ENCODE measurements at places on chromosomes 2 and 18.

- DNase-seq, result no peak
These were observed 22.1 kb downstream of the CIB4 start for GRCh38 chr2:26619096-26619495.

- no peak for DNase-seq
These were observed 134.3 kb upstream of the DSEL start for GRCh38 chr18:67650686-67651385.

GRCh38 chr2:216588861-216589710 is 44.1 kb upstream of the IGFBP2 start:
- no peak for DNase-seq

DNA sequence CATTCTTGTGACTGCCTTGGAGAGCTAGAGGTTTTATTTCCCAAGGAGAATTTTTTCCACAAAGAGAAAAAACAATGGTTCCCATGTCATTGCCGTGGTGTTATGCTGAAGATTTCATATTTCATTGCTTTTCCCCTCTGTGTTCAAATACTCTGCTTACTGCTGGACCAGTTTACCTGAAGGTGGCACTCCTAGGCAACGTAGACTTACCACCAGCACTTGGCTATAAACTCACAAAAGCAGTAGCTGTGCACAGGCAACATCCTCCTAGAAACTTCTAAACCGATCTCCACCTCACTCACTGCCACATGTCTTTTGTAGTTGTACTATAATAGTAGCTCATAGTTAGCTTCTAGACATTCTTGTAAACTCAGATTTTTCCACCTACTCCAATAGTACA is 1319.7 kb upstream of the CRIM1 start:
- DNase-seq, result no peak

GRCh38 chr2:158513841-158514240 is 57.1 kb downstream of the PKP4 start:
- no peak for DNase-seq

GRCh38 chr2:231665245-231666170 is 42.8 kb upstream of the PTMA start:
- DNase-seq, result no peak

DNA sequence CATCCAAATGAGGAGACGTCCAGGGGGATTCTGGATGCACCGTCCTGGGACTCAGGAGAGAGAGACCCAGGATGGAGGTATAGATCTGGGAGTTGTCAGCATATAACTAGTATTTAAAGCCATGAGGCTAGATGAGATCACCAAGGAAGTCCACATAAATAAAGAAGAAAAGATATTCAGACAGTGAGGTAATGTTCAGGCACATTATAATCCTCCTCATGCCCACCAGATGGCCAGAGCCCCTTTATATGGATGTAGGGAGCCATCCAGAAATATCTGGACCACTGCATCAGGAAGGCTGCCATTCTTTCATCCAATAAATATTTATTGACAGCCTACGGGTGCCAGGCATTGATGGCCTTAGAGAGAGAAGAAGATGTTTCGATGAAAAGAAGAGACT is 21.2 kb upstream of the NCKAP5 start:
- no peak for DNase-seq

DNA sequence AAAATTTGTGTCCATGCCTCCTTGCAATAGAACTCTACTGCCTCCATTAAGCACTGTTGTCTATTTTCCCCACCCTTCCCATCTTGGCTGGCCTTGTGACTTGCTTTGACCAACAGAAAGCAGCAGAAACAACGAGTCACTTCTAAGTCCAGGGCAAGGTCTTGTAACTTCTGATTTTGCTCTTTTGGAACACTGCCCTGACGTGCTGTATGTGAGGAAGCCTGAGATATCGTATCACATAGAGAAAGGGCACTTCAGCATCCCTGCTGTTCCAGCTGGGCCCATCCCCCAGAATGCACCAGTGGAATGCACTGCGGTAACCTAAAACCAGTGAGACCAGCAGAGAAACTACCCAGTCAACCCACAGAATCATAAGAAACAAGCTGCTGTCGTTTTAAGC is 28.1 kb downstream of the NCKAP1 start:
- no peak for DNase-seq

DNA sequence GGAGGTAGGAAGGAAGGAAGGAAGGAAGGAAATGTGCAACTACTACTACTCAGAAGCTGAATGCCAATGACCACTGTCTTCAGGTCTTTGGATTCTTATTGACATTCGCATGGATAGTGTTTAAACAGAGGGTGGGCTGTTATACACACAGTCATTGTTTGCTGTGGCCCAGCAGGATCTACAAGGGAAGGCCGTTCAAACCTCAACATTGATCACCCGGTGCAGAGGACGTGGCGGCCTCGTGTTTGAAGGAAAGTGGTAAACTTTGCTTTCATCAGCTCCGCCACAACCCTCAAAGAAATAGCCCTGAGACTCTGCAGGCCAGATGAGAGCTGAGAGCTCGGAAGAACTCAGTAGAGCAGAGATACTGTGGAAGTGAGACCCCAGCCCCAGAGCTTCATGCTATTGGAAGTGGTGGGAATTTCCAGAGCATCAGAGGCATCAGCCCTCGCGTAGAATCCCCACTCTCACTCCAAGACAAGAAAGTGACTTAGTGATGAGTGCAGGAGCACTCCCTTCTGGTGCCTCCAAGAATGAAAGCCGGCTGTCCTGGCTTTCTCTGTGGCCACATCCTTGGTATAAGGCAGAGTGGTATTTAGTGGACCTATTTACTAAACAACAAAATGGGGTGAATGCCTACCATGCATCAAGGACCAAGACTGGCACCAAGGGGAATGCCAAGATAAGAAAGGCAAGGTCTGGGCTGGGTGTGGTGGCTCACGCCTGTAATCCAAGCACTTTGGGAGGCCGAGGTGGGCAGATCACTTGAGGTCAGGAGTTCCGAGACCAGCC is 10.1 kb upstream of the ROCK2 start:
- DNase-seq, result no peak

GRCh38 chr2:171402906-171403580 is 30.7 kb downstream of the METTL8 start:
- DNase-seq, result no peak

DNA sequence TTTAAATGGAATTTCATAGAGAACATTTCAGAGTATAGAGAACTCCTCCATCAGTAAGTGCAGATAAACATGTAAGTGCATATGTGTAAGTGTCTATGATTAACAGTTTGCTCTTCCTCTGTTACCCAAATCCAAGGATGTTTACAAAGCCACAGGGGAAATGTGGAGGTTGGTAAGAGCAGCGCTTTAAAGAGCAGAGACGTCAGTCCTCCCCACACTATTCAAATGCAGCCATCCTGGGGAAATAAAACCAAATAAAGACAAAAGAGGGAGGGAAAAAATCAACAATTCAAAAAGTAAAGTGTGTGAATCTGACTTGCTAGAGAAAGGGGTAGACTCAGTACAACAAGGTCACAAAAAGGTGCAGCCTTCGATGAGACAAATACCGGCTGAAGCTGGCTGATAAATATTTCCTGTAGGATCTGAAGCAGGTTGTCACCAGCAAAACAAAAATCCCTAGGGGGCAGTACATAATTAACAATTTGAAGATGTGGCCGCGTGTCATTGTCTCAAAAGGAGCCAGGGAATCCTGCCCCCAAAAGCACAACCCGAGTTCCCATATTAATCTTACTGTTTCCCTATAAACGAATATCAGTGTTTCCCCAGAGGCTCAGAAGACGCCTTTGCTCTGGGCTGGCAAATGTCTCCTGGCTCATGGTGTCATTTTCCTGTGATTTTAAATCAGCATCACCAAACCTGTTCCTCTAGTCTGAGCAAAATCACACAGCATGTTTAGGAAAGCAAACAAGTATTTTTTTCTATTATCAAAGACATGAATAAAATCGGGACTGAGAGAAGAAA is 216.5 kb downstream of the CDCA7 start:
- peak; percentile 25 for DNase-seq

- no peak for DNase-seq
These were observed 438.1 kb upstream of the FAM98A start for GRCh38 chr2:34037157-34037556.

- DNase-seq, result peak; percentile 58
These were observed 76.7 kb downstream of the TGIF1 start for GRCh38 chr18:3526421-3527354.

DNA sequence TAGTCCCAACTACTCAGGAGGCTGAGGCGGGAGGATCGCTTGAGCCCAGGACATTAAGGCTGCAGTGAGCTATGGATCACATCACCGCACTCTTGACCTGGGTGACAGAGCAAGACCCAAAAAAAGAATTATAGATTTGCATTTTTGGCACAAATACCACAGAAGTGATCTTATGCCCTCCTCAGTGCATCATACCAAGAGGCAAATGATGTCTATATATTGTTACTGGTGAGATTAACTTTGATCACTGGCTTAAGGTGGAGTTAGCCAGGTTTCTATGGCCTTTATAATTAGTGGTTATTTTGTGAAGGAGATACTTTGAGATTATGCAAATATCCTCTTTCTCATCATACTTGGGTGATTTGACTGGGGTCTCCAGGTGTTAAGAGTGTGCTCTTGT is 22.1 kb upstream of the CATIP start:
- DNase-seq, result no peak

- no peak for DNase-seq
These were observed 327.9 kb downstream of the LPIN1 start for GRCh38 chr2:12074126-12074844.

GRCh38 chr18:76231402-76231801 is 263.6 kb downstream of the ZNF516 start:
- no peak for DNase-seq

GRCh38 chr2:217370391-217370790 is 510.5 kb upstream of the TNP1 start:
- no peak for DNase-seq

- DNase-seq, result no peak
These were observed at the start of gene CFAP65 for GRCh38 chr2:219041252-219041651. Gene CFAP65 (minus strand): TSS chr2:219041516. CDS start chr2:219039048, 2,468 bp downstream.

GRCh38 chr2:1246239-1246638 is 167.0 kb upstream of the TPO start:
- DNase-seq, result no peak

- DNase-seq, result no peak
These were observed 2.8 kb downstream of the PRKCE start for GRCh38 chr2:45654250-45654649.

DNA sequence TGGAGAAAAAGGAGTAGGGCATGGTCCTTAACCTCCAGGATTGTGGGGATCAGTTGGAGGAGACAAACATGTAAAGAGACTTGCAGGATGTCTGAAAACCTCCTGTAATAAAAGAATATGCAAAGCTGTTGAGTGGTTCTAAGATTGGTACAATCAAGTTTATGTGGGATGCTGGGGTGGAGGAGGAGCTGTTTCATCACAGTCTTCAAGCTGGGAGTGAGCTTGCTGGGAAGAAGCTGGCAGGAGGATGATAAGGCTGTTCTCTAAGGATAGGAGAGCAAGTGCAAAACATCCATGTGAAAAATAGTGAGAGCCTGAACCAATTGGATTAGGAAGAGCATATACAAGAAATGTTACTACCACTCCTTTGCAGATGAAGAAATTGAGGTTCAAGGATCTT is 161.9 kb upstream of the CRIM1 start:
- DNase-seq, result no peak

GRCh38 chr2:178112202-178113152 is at the start of gene RBM45:
Gene RBM45 (plus strand): TSS chr2:178112437. CDS start chr2:178112547, 110 bp downstream.
- DNase-seq, result peak; percentile 90

- peak; percentile 14 for DNase-seq
These were observed 117.6 kb downstream of the FAM124B start for GRCh38 chr2:224284134-224284946.

DNA sequence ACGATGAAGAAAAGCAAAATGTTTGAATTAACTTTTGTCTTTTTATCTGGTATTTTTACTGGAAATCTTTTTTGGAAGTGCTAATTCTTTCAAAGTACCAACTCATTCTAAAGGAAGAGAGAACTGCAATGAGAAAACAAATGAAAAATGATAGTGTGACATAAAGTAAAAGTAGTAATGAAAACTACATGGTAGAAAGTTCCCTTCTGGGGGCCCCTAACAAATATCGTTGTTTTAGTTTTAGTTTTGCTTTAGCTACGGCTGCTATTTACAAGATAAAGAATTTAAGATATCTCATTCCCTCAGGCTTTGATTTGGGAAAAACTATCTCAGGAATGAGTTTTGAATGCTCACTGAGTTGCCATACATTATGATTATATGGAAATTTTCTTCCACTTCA is 161.4 kb downstream of the XIRP2 start:
- no peak for DNase-seq

GRCh38 chr2:240855670-240856069 is 13.0 kb upstream of the AGXT start:
- no peak for DNase-seq

DNA sequence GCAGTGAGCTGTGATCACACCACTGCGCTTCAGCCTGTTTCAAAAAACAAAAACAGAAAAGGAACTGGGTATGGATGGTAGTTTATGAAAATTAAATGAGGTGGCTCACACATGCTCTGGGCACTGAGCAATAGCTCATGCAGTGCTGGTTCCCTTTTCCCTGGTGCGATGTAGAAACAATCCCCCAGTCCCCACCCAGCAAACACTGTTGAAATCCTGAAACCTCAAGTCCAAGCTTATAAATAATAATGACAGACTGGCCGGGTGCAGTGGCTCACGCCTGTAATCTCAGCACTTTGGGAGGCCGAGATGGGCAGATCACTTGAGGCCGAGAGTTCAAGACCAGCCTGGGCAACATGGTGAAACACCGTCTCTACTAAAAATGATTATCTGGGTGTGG is 55.4 kb upstream of the SMAD2 start:
- no peak for DNase-seq

GRCh38 chr2:16626497-16626896 is 39.1 kb downstream of the CYRIA start:
- no peak for DNase-seq

- DNase-seq, result no peak
These were observed 1151.3 kb upstream of the CRIM1 start for GRCh38 chr2:35204323-35204722.

- no peak for DNase-seq
These were observed 181.1 kb downstream of the METTL4 start for GRCh38 chr18:2390158-2390557.

DNA sequence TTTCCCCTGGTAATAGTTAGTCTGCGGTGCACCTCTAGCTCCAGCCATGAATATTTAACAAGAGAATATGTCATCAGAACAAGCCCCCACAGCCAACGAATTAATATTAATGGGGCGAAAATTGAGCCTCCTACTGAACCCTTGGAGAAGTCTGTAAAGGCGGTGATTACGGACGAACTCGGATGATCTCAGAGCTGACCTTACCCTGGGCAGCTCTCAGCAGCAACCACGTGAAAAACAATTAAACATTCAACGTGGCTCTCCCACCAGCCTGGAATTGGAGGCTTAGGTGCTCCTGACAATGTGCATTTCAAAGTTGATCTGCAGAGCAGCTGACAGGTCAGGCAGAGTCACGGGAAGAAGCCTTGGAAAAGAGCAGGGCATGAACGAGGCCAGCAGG is 407.6 kb upstream of the MYT1L start:
- no peak for DNase-seq

- DNase-seq, result no peak
These were observed 68.6 kb downstream of the MTCL1 start for GRCh38 chr18:8773980-8774379.

- no peak for DNase-seq
These were observed 17.7 kb upstream of the SLC39A10 start for GRCh38 chr2:195639238-195639858.
